ENCODE measurements at places on chromosomes 12 and 14. TPM values are rescaled to one million over a fixed set of nuclear protein-coding genes. Genes with fewer than 3 reads are reported as not detected.

- H3K36me3 ChIP-seq: no peaks in the 10 kb centered on the region
- H3K4me1 ChIP-seq: peaks cover 26% of the 10 kb centered on the region
- H3K27ac ChIP-seq: no peak overlapping the region
- H3K27me3 ChIP-seq: peaks cover 5% of the 10 kb centered on the region
- H3K4me3 ChIP-seq: no peak overlapping the region
- no peak for DNase-seq
Observed at GRCh38 chr12:32397696-32398095, 1.7 kb upstream of the FGD4 start.

DNA sequence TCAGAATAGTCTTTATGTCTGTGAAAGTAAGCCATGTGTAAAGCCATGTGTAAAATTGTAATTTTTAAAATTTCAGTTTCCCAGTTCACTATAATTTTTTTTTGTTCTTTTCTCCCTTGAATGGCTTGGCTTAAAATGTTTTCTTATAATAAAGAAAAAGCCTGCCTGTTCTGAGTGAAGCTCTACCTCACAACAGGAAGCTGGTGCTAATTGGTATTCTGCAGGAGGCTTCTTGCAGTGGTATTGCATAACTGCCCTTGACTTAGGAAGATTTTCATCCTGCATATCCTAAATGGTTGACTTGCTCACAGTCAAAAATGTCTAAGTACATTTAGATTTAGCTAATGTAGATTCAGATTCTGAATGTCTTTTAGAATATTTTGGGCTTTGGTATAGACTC, 49.5 kb downstream of the ATP2A2 start:
- no peak overlapping the region for H3K4me3 ChIP-seq
- H3K27me3 ChIP-seq: no peaks in the 10 kb centered on the region
- no peak overlapping the region for H3K27ac ChIP-seq
- no peak for DNase-seq

CLEC2D gene
- total RNA-seq: 131 TPM

DNA sequence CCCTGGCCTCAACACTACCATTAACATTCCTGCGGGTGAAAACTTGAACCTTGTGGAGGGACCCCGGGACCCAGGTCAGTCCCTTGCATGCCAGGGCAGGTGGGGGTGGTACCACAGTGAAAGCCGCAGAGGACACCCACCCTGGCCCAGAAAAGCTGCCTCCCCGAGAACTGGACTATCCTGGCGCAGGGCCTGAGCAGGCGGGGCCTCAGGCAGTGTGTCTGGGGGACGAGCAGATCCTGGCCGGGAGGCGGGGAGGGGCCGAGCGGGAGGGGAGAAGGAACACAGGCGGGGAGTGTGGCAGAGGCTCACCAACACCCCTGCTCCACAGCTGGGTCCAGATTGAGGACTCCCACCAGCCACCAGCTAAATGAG, 10.0 kb downstream of the AHNAK2 start:
- peak; percentile 74 for DNase-seq
- no peak overlapping the region for H3K27ac ChIP-seq
- H3K4me1 ChIP-seq: peaks cover 11% of the 10 kb centered on the region
- peak overlapping the region; percentile 27 for H3K4me3 ChIP-seq

- H3K36me3 ChIP-seq: no peaks in the 10 kb centered on the region
- H3K27ac ChIP-seq: no peak overlapping the region
- no peaks in the 10 kb centered on the region for H3K27me3 ChIP-seq
- H3K4me3 ChIP-seq: no peak overlapping the region
- DNase-seq: no peak
Observed at GRCh38 chr12:32145096-32145495, 38.4 kb downstream of the BICD1 start.

GRCh38 chr14:61222388-61222787, 58.8 kb downstream of the TMEM30B start:
- H3K4me3 ChIP-seq: no peak overlapping the region
- H3K4me1 ChIP-seq: no peaks in the 10 kb centered on the region
- DNase-seq: no peak
- H3K27me3 ChIP-seq: peaks cover 38% of the 10 kb centered on the region
- no peak overlapping the region for H3K27ac ChIP-seq

PTGER2 gene
- total RNA-seq: 20.2 TPM

GRCh38 chr12:26179826-26180225, 15.5 kb upstream of the SSPN start:
- no peak overlapping the region for H3K27ac ChIP-seq
- H3K4me3 ChIP-seq: no peak overlapping the region
- H3K27me3 ChIP-seq: peaks cover 3% of the 10 kb centered on the region
- peaks cover 3% of the 10 kb centered on the region for H3K4me1 ChIP-seq

DNA sequence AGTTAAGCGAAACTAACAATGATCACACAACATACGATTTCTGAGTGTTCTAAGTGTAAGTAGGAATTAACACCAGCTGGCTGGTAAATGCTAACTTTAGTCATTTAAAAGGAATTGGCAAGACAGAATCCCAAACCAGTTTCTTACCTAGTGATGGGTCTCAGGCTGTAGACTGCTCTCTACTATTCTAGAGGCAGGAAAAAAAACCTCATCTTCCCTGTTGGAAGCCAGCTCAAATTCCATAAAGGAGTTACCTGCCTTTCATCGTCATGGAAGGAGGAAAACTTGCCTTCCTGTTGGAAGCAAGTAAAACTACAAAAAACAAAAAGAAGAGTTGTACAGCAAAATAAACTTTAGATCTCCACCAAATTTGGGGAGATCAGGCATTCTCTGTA, 23.7 kb upstream of the SLC7A8 start:
- DNase-seq: no peak
- H3K36me3 ChIP-seq: no peaks in the 10 kb centered on the region
- H3K27me3 ChIP-seq: no peaks in the 10 kb centered on the region
- H3K4me1 ChIP-seq: no peaks in the 10 kb centered on the region
- H3K27ac ChIP-seq: no peak overlapping the region
- no peak overlapping the region for H3K4me3 ChIP-seq

- no peak for DNase-seq
- no peak overlapping the region for H3K27ac ChIP-seq
- H3K4me1 ChIP-seq: no peaks in the 10 kb centered on the region
- H3K27me3 ChIP-seq: peaks cover 4% of the 10 kb centered on the region
- H3K4me3 ChIP-seq: no peak overlapping the region
Observed at GRCh38 chr14:99667821-99668220, 16.3 kb upstream of the CYP46A1 start.

- H3K4me3 ChIP-seq: no peak overlapping the region
- no peak for DNase-seq
- no peaks in the 10 kb centered on the region for H3K36me3 ChIP-seq
- H3K27ac ChIP-seq: no peak overlapping the region
- H3K4me1 ChIP-seq: no peaks in the 10 kb centered on the region
Observed at GRCh38 chr14:34671716-34672115, 41.8 kb upstream of the SNX6 start.

DNA sequence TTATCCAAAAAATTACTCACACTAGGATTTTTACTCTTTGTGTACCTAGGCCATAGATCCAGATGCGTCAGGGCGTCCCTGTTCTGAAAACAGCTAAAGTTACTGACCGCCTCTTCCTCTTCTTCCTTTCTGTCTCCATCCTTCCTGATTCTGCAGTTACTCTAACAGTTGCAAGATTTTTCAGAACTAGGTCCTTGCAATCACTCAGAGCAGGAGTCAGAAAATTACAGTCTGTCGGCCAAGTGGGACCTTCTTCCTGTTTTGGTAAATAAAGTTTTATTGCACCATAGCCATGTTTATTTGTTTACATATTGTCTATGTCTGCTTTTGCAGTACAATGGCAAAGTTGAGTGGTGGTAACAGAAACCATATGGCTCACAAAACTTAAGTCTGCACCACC, 25.6 kb upstream of the FGF6 start:
- no peak overlapping the region for H3K4me3 ChIP-seq
- H3K4me1 ChIP-seq: no peaks in the 10 kb centered on the region
- H3K27ac ChIP-seq: no peak overlapping the region
- DNase-seq: no peak
- H3K27me3 ChIP-seq: peaks cover 6% of the 10 kb centered on the region

COX8C gene
- total RNA-seq: not detected

L2HGDH gene
- 4.9 TPM for total RNA-seq

GRCh38 chr14:52111583-52111982, 42.7 kb upstream of the NID2 start:
- H3K27me3 ChIP-seq: no peaks in the 10 kb centered on the region
- H3K36me3 ChIP-seq: no peaks in the 10 kb centered on the region
- H3K27ac ChIP-seq: no peak overlapping the region
- DNase-seq: no peak
- H3K4me1 ChIP-seq: no peaks in the 10 kb centered on the region
- H3K4me3 ChIP-seq: no peak overlapping the region

- H3K27ac ChIP-seq: no peak overlapping the region
- no peaks in the 10 kb centered on the region for H3K27me3 ChIP-seq
- H3K4me1 ChIP-seq: no peaks in the 10 kb centered on the region
- no peak overlapping the region for H3K4me3 ChIP-seq
- no peaks in the 10 kb centered on the region for H3K36me3 ChIP-seq
Observed at GRCh38 chr12:58656254-58657009, 263.9 kb downstream of the LRIG3 start.

GRCh38 chr12:6827982-6828780, at the start of gene P3H3:
Gene P3H3, plus strand, starts transcription at chr12:6828407. Its CDS starts 34 bp downstream, at chr12:6828441.
- no peak for DNase-seq
- H3K4me3 ChIP-seq: peak within 1 kb of the TSS; percentile 57
- peaks cover 45% of the 10 kb centered on the region for H3K27me3 ChIP-seq
- peak within 1 kb of the TSS; percentile 47 for H3K27ac ChIP-seq
- H3K4me1 ChIP-seq: peaks cover 4% of the 10 kb centered on the region

GRCh38 chr12:58529897-58530741, 390.2 kb downstream of the LRIG3 start:
- no peak overlapping the region for H3K27ac ChIP-seq
- no peaks in the 10 kb centered on the region for H3K27me3 ChIP-seq
- H3K4me1 ChIP-seq: no peaks in the 10 kb centered on the region
- no peak overlapping the region for H3K4me3 ChIP-seq
- DNase-seq: no peak

DNA sequence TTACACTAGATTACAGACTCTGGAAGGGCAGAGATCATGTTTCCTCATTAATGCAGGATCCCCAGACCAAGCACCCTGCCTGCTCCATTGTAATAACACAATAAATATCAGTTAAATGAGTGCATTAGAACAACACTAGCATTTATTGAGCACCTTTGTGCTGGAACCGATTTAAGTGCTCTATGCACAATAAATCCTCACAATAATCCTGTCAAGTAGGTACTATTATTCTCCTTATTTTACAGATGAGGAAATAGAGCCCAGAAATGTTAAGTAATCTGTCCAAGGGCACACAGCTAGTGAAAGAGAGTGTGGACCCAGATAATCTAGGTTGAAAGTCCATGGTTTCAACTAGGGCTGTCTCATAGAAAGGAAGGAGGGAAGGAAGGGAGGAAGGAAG, 69.8 kb downstream of the MAP1LC3B2 start:
- H3K4me1 ChIP-seq: no peaks in the 10 kb centered on the region
- no peak for DNase-seq
- no peaks in the 10 kb centered on the region for H3K27me3 ChIP-seq
- no peak overlapping the region for H3K4me3 ChIP-seq
- no peaks in the 10 kb centered on the region for H3K36me3 ChIP-seq

DNA sequence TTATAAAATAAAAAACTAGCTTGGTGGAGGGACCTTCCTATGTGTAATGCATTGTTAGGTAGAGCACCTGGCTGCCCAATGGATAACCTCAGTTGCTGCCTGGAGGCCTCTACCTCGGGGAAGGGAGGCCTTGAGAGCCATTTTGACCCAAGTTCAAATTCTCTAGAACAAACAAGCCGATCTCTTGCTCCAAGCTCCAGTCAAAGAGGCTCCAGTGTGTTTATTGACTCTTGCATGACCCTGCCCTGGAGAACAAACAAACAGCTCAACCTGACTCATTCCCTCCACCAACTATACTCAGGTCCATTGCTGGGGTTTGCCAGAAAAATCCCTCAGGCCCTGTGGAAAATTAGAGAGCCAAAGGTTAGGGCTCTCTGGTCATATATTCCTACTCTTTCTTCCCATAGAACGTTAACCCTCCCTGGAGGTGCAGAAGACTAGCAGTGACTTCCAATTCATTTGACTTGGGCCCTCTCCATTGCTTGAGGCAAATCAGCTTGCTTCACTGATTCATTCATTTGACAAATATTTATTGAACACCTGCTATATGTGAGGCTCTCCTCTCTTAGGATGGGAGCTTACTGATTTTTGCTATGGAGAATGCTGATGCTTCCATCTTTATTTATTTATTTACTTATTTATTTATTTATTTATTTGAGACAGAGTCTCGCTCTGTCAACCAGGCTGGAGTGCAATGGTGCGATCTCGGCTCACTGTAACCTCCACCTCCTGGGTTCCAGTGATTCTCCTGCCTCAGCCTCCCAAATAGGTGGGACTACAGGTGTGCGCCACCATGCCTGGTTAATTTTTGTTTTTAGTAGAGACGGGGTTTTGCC, 73.7 kb upstream of the CISTR start:
- H3K27me3 ChIP-seq: no peaks in the 10 kb centered on the region
- H3K36me3 ChIP-seq: no peaks in the 10 kb centered on the region
- H3K27ac ChIP-seq: no peak overlapping the region
- DNase-seq: no peak
- no peak overlapping the region for H3K4me3 ChIP-seq

DNA sequence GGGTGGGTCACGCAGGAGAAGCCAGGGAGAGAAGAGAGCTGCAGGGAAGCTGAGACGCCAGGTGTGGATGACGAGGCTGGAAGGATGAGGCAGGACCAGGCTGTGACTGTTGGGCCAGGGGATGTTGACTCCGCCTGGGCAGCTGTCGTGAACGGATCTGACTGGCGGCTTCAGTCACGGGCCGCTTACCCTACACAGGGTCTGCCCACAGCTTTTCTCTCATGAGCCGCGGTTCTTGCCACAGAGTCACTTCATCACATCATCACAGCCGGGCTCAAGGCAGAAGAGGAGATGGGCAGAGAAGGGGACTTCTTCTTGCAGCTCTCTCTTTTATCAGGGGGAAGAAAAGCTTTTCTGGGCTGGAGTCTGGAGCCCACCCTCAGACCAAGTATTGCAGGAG, 7.7 kb downstream of the CLBA1 start:
- peaks cover 14% of the 10 kb centered on the region for H3K36me3 ChIP-seq
- H3K27me3 ChIP-seq: no peaks in the 10 kb centered on the region
- no peak for DNase-seq
- H3K4me3 ChIP-seq: no peak overlapping the region

FAM222A gene
- total RNA-seq: 29.3 TPM

- H3K27me3 ChIP-seq: peaks cover 18% of the 10 kb centered on the region
- H3K4me1 ChIP-seq: no peaks in the 10 kb centered on the region
- no peaks in the 10 kb centered on the region for H3K36me3 ChIP-seq
- no peak overlapping the region for H3K27ac ChIP-seq
- DNase-seq: no peak
Observed at GRCh38 chr14:90204516-90204915, 51.8 kb upstream of the PSMC1 start.

RAB21 gene
- total RNA-seq: 75.4 TPM

- no peak overlapping the region for H3K4me3 ChIP-seq
- H3K27me3 ChIP-seq: no peaks in the 10 kb centered on the region
- no peak for DNase-seq
- H3K4me1 ChIP-seq: no peaks in the 10 kb centered on the region
Observed at GRCh38 chr12:5806371-5807089, 138.5 kb downstream of the ANO2 start.

DNA sequence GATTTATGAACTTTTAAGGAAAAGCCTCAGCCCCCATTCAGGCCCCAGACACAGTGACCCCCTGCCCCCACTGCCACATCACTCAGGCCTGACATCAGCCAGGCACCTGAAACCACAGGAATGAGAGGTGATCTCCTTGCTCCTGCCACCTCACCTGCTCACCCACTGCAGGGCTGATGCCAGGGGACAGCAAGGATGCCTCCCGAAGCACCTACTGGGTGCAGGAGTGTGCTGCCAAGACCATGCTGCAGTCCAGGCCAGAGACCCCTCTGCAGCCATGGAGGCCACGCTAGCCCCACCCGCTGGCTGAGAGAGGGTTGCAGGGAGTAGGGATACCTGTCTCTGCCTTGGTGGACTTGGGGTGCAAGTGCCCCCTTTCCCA, 18.6 kb upstream of the KRT7 start:
- peak; percentile 58 for DNase-seq
- H3K4me3 ChIP-seq: no peak overlapping the region
- H3K27ac ChIP-seq: no peak overlapping the region
- H3K36me3 ChIP-seq: no peaks in the 10 kb centered on the region

All from spleen (tissue), 13 donors.